ENCODE measurements at places on chromosomes 1 and 21.

DNA sequence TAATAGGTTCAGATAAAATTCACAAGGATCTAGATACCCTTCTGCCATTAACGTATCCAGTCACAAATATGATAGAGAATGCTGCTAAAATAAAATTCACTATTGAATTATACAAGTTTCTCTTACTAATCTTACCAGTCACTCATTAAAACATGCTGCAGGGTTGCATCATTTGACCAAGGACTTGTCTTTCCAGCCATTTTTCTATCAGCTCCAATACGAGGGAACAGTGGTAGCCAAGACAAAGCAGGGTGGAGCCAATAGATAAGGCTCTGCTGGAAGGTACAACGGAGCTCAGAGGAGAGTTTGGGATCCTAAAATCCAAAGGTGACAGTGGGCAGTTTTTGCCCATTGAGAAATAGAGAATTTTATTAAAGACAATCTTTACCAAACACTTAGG, 4.0 kb downstream of the DONSON start:
- DNase-seq = no peak

- DNase-seq = no peak
These were observed 58.1 kb downstream of the LHX4 start for GRCh38 chr1:180287988-180288705.

DNA sequence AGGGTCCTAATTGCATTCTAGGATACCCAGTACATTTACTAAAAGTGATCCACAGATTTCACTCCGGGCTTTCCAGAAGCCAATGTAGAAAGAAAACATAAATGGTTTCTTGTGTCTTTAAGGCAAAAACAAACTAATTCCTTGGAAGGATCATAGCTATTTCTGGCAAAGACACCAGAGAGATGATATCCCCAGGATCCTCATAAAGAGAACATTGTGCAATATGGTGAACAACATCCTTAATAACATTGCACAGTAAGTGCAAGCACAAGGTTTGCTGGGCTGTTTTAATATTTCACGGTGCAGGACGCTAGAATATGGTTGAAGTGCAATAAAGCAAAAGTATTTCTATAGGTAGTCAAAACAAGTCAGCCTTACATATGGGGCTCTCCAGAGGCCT, 83.0 kb downstream of the NTPCR start:
- no peak for DNase-seq

DNA sequence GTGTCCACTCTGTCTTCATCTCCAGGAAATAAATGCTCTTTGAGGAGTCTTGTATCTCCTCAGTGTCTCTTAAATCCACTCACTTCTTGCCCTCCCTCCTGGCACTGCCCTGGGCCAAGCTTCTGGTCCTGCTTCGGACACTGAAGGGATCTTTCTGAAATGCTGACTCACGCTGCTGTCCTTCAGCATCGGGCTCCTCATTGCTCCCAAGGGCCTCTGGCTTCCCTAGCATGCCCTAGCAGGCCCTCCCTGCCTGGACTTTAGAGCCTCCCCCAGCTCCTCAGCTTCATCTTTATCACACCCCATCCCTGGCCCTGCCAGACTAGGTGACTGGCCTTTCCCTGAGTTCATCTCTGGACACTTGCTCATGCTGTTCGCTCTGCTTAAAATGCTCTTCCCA, 96.6 kb downstream of the FOXD2 start:
- DNase-seq = no peak

- peak; percentile 34 for DNase-seq
These were observed 20.4 kb downstream of the CDC7 start for GRCh38 chr1:91520942-91521507.

All from activated CD4-positive, alpha-beta T cell treated with anti-CD3 and anti-CD28 coated beads, Interleukin-2, Interleukin-4, amounts not matched to agents 100 ng/mL and 50 ng/mL, durations not matched to agents 16 hours and 8 hours (primary cell).